ENCODE measurements at places on chromosomes 6 and 20. TPM values are rescaled to one million over a fixed set of nuclear protein-coding genes. Genes with fewer than 3 reads are reported as not detected.
A peak's percentile ranks its signal among the peaks of the same experiment; 100 is the strongest.

The PAK5 gene
- total RNA-seq, result 0.09 TPM

DNA sequence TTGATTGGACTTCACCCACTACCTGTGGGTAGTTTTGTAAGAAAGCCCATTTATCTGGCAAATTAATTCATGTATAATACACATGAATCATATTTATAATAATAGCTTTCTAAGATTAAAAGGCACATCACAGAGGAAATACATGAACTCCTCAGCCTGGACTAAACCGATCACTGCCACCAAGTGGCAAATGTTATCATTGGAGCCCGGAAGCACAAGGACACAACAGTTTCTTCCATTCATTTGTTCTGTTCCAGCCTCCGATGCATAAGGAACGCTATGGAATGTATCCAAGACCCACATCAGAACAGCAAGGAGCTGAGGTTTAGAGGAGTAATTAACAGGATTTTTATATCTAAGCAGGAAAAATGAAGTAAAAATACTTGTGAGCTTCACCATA is 13.9 kb upstream of the IPCEF1 start:
- DNase-seq, result peak; percentile 31

DNA sequence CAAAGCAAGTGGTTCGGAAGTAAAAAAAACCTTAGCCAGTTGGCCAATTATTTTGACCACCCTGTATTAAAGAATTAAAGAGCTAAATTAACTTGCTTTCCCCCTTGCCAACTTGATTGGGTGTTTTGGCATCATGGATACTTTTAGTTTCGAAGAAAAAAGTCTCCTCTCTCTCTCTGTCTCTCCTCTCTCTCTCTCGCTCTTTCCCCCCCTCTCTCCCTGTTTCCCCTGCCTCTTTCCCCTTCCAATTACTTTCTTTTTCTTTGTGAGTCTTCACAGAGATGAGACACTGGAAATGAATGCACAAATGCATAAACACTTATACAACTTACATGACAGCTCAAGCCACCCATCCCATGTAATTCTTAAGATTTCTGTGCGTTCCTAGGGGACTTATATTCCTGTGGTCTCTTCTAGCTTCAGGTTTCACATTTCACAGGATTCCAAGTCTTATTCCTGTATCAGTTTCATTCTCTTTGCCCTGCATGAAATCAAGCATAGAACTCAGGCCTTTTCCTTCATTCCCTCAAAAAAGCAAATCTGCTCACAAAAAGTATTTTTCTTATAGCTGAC is 32.9 kb upstream of the EYA4 start:
- DNase-seq, result no peak

DNA sequence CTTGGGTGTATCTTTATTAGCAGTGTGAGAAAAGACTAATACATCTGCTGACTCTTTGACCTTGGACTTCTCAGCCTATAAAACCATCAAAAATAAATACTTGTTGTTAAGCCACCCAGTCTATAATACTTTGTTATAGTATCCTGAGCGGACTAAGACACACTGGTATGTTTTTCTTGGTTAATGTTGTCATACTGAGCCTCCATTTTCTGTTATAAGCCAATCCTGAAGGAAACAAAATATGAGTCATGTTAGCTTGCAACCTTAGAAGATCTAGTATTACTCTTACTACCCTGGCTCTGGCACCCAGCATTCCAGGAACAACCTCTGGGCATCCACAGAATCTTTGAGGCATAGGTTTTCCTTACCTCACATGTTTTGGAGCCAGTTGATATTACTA is 307.2 kb downstream of the FRK start:
- no peak for DNase-seq
